Smooth muscle cell of the coronary artery (primary cell): ENCODE measurements at places on chromosomes 16 and 17. TPM values are rescaled to one million over a fixed set of nuclear protein-coding genes. Genes with fewer than 3 reads are reported as not detected.

The SLC5A11 gene
- total RNA-seq = not detected in 2 replicates

The SLC12A3 gene
- total RNA-seq = under 0.01 TPM in 1 of 2 replicates, not detected in the other

The EVI2A gene
- total RNA-seq = 0.45 and 42.9 TPM in 2 replicates

The BAIAP3 gene
- total RNA-seq = 0.60 TPM in 1 of 2 replicates, not detected in the other

The KRT25 gene
- not detected in 2 replicates for total RNA-seq

The SHCBP1 gene
- 0.94 and 8.3 TPM in 2 replicates for total RNA-seq

The KRTAP4-6 gene
- total RNA-seq = not detected in 2 replicates

The PFN1 gene
- total RNA-seq = 665 and 1,065 TPM in 2 replicates

The FBXW10 gene
- total RNA-seq = under 0.01 TPM in 1 of 2 replicates, not detected in the other

The NPIPB13 gene
- total RNA-seq = 0.68 and 1.5 TPM in 2 replicates

The TVP23A gene
- total RNA-seq = not detected in 2 replicates

The STX1B gene
- total RNA-seq = 0.53 and 2.7 TPM in 2 replicates

The TOP3A gene
- 12.9 and 15.2 TPM in 2 replicates for total RNA-seq

The MYH8 gene
- not detected in 2 replicates for total RNA-seq

The ST6GALNAC1 gene
- total RNA-seq = 0.23 TPM in 1 of 2 replicates, not detected in the other

The AOC2 gene
- 0.23 and 0.30 TPM in 2 replicates for total RNA-seq

The TEKT5 gene
- not detected in 2 replicates for total RNA-seq

The ESRP2 gene
- total RNA-seq = under 0.01 TPM in 1 of 2 replicates, not detected in the other

The SLC13A2 gene
- not detected in 2 replicates for total RNA-seq

The NETO2 gene
- 1.1 and 3.0 TPM in 2 replicates for total RNA-seq

The XYLT1 gene
- total RNA-seq = 7.1 and 21.9 TPM in 2 replicates

The PHAF1 gene
- 9.6 and 12.0 TPM in 2 replicates for total RNA-seq

The NOS2 gene
- not detected in 2 replicates for total RNA-seq

The ENPP7 gene
- total RNA-seq = not detected in 2 replicates

The LDHD gene
- 0.12 and 2.0 TPM in 2 replicates for total RNA-seq

The OTOP2 gene
- not detected in 2 replicates for total RNA-seq

The CLEC18B gene
- 0.47 and 4.1 TPM in 2 replicates for total RNA-seq

The ZNF764 gene
- total RNA-seq = 0.70 and 3.5 TPM in 2 replicates

The CNGB1 gene
- total RNA-seq = under 0.01 TPM in 1 of 2 replicates, not detected in the other

The DPEP3 gene
- total RNA-seq = not detected in 2 replicates

The CHST5 gene
- total RNA-seq = not detected in 2 replicates

The NTN1 gene
- 0.08 and 4.0 TPM in 2 replicates for total RNA-seq

The STH gene
- total RNA-seq = not detected in 2 replicates

The SHISA9 gene
- total RNA-seq = under 0.01 TPM in 1 of 2 replicates, not detected in the other

The ODAD4 gene
- total RNA-seq = 0.35 and 0.90 TPM in 2 replicates

The ACSM2A gene
- not detected in 2 replicates for total RNA-seq

The ASPA gene
- total RNA-seq = 2.9 TPM in 1 of 2 replicates, not detected in the other

The HBA1 gene
- total RNA-seq = not detected in 2 replicates

The KRT15 gene
- total RNA-seq = 0.35 and 0.90 TPM in 2 replicates

The MAP2K3 gene
- 8.9 and 9.6 TPM in 2 replicates for total RNA-seq

The C16orf92 gene
- not detected in 2 replicates for total RNA-seq

The TBC1D3I gene
- total RNA-seq = 0.08 TPM in 1 of 2 replicates, not detected in the other

The SHISA6 gene
- under 0.01 TPM in 1 of 2 replicates, not detected in the other for total RNA-seq

The TBX2 gene
- 3.5 and 6.4 TPM in 2 replicates for total RNA-seq

The GLP2R gene
- not detected in 2 replicates for total RNA-seq

The PPL gene
- total RNA-seq = 0.68 and 201 TPM in 2 replicates

The MSLN gene
- not detected in 2 replicates for total RNA-seq

The ABCA10 gene
- 0.53 and 7.1 TPM in 2 replicates for total RNA-seq

The TBC1D16 gene
- 30.0 and 48.4 TPM in 2 replicates for total RNA-seq
